Bronchus fibroblast of lung (primary cell): ENCODE measurements at places on chromosomes 7 and 10. TPM values are rescaled to one million over a fixed set of nuclear protein-coding genes. Genes with fewer than 3 reads are reported as not detected.

The LRRC61 gene
- 6.7 and 6.8 TPM in 2 replicates for total RNA-seq

The CACNA2D1 gene
- 5.4 and 8.2 TPM in 2 replicates for total RNA-seq

The MBL2 gene
- not detected in 2 replicates for total RNA-seq

The PAPOLB gene
- total RNA-seq: not detected in 2 replicates

The CDHR3 gene
- total RNA-seq: 2.2 and 2.9 TPM in 2 replicates

The EPHB6 gene
- 6.6 and 7.4 TPM in 2 replicates for total RNA-seq

The HYAL4 gene
- not detected in 2 replicates for total RNA-seq

The ATOH7 gene
- total RNA-seq: 0.30 TPM in 1 of 2 replicates, not detected in the other

The PCBD1 gene
- 64.6 and 65.7 TPM in 2 replicates for total RNA-seq

The OR6V1 gene
- not detected in 2 replicates for total RNA-seq

The RET gene
- 0.17 and 0.30 TPM in 2 replicates for total RNA-seq

The RPEL1 gene
- under 0.01 TPM in 1 of 2 replicates, not detected in the other for total RNA-seq

The STOX1 gene
- under 0.01 and 0.15 TPM in 2 replicates for total RNA-seq

The SPDYE5 gene
- not detected in 2 replicates for total RNA-seq

The SLC29A3 gene
- total RNA-seq: 2.2 TPM in 2 replicates

The ZNF727 gene
- total RNA-seq: not detected in 2 replicates

The THSD7A gene
- total RNA-seq: 0.15 and 0.17 TPM in 2 replicates

The TAS2R5 gene
- total RNA-seq: not detected in 2 replicates

The CCDC3 gene
- 0.34 and 0.45 TPM in 2 replicates for total RNA-seq
